NCI-H1048 (cell line): ENCODE measurements at places on chromosomes 2 and 18.

GRCh38 chr18:49082714-49083688 is 132.2 kb upstream of the SMAD7 start:
- no peak for DNase-seq

DNA sequence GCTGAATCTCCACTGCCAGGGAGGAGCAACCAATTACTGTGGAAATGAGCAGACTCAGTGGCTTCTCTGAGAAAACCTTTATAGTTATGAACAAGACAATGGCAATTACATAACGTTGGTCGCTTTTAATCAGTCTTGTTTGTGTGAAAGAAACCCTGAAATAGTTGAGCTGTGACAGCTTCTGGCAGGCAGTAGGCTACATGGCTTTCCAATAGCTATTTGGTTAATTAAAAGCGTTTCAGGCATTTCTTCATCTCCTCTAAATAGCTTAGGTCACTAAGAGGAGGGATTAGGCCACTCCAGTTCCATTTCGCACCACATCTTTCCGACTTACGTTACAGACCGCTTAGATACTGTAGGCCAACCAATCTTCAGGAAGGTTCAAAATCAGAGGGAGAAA is 794.4 kb upstream of the ID2 start:
- no peak for DNase-seq

DNA sequence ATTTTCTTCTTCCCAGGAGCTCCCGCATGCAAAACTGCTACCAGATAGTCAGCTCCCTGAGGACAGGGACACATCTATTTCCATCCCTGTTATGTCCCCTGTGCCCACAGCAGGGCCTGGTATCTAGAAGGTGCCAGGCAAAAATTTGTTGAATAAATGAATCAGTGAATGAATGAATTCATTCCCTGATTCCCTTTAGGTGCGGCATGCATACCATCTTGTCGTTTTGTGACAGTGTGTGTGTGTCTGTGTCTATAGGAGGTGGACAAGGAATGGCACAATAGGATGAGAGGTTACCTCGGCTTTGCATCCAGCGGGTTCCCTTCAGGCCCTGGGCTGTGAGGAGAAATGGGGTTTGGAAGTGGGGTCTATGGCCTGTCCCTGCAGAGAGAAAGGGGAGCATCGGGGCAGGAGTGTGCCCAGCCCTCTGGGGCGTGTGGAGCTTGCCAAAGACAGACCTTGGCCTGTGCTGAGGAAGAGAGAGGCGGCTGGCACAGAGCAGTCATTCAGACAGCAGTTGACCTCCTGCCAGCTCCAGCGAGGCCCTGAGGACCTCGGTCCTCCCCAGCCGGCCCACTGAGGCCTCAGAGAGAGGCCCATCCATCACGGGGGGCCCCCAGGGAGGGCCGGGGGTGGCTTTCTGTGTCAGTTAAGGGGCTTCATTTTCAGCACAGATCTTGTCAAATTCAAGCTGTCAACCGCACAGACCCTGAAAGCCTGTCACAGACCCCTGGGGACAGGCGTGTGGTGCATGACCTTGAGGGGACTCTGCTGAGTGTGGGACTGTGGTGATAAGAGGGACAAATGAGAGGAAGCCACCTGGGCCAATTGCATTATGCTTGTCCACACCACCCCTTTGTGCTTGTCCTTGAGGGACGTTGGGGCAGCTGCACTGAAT is 125.9 kb upstream of the CXCR4 start:
- DNase-seq = no peak

- DNase-seq = no peak
Observed at GRCh38 chr18:15165048-15165447, 417.1 kb downstream of the ANKRD30B start.

GRCh38 chr2:224882291-224883171 is 159.7 kb downstream of the DOCK10 start:
- DNase-seq = no peak

- DNase-seq = no peak
Observed at GRCh38 chr2:241774419-241775222, 2.0 kb upstream of the GAL3ST2 start.

DNA sequence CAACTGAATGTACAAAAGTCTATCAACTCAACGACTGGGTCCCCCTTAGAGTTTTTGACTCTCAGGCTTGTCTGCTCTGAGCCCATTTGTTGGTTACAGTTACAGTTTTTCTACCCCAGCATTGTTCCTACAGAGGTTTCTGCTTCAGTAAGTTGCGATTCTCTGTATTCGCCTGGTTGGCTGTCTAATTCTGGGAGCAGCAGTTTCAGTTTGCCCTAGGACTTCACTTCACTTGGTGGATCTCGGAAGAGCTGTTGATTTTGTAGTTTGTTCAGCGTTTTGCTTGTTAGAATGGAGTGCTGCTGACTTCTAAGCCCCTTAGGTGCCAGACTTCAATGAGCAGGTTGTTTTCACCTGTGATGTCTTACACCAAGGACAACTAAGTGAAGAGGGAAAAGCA is 296.5 kb upstream of the EPAS1 start:
- no peak for DNase-seq

DNA sequence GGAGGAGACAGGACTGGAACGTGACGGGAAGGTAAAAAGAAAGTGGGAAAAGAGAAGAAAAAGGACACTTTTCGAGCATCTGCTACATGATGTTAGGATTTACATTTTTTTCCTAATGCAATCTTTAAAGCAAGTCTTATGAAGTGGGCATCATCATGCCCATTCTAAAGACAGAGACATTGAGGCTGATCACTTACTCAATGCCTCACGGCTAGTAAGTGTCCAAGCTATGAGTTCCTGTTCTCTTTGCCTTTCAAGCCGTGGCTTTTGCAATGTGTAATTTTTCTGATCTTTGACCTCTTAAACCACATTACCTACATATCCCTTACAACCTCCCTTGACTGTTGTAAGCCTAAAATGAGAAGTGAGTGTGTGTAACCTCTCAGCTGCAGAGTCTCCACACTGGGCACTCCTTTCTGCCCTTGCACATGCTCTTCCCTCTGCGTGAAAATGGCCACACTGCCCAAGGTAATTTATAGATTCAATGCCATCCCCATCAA is 649.2 kb downstream of the RNF144A start:
- DNase-seq = no peak

DNA sequence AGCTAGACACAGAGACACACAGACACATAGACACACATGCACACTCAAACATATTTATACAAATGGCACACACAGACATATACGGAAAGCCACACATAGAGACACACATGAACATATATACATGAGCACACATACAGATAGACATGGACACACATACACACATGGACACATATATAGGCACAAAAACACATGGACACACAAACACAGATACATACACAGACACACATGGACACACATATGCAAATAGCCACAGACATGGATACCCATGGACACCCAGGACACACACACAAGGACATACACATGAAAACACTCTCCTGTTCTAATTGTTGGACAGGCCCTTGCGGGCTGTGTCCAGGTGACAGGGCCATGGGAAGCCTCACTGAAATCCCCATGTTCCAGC is 160.1 kb downstream of the IRS1 start:
- no peak for DNase-seq

GRCh38 chr2:100852999-100853908 is 33.3 kb downstream of the NPAS2 start:
- DNase-seq = no peak

- DNase-seq = no peak
Observed at GRCh38 chr2:232235716-232236115, 142.8 kb upstream of the ALPP start.

DNA sequence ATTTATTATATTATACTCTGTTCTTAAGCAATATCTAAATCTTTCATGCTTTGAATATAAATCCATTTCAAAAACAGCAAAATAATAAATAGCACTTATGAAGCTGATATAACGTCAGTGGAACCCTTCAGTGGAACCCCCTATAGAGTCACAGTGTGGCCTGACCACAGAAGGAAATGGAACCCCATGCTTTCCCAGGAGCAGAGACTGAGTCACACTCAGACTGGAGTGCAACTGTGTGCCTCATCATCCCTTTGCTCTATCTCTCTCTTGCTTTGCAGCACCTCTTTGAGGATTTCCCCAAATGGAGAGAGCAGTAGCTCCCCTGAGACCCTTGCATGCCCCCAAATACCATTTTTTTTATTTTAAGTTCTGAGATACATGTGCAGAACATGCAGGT is 13.1 kb downstream of the NXPH2 start:
- DNase-seq = no peak

DNA sequence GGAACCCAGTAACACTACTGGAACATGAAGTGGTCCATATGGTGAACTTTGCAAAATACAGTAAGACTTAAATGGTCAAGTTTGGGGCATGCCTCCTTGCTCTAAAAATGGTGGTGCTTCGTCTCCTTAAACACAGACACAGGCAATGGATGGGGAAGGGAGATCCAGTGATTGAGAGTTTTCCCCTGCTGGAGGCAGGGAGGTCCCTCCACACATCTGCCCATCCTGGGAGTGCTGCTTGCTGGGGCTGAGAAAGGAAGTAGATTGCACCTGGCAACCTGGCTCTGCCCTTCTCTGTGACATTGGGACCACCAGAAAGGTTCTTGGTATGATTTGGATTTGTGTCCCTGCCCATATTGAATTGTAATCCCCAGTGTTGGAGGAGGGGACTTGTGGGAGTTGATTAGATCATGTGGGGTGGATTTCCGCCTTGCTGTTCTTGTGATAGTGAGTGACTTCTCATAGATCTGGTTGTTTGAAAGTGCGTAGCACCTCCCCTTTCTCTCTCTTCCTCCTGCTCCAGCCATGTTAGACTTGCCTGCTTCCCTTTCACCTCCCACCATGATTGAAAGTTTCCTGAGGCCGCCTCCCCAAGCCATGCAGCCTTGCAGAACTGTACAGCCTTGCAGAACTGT is 35.4 kb upstream of the SKOR2 start:
- DNase-seq = no peak

GRCh38 chr2:234403074-234403473 is 93.8 kb downstream of the ARL4C start:
- DNase-seq = no peak

DNA sequence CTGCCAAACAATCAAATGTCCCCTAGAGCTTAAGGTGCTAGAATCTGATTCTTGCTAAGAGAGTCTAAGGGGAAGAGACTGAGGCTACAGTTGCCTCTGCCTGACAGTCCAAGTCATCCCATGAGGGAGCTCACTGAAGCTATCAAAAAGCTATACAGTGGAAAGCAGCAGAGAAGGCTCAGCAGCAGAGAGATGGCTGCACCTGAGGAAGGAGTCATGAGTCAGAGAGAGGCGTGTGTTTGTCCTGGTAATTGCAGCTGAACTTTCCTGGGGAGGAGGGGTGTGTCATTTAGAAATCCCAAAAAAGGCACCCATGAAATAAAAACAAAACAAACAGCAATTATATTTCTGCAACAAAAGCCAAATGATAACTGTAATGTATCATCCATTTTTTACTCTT is 305.2 kb upstream of the UBE2E3 start:
- no peak for DNase-seq

DNA sequence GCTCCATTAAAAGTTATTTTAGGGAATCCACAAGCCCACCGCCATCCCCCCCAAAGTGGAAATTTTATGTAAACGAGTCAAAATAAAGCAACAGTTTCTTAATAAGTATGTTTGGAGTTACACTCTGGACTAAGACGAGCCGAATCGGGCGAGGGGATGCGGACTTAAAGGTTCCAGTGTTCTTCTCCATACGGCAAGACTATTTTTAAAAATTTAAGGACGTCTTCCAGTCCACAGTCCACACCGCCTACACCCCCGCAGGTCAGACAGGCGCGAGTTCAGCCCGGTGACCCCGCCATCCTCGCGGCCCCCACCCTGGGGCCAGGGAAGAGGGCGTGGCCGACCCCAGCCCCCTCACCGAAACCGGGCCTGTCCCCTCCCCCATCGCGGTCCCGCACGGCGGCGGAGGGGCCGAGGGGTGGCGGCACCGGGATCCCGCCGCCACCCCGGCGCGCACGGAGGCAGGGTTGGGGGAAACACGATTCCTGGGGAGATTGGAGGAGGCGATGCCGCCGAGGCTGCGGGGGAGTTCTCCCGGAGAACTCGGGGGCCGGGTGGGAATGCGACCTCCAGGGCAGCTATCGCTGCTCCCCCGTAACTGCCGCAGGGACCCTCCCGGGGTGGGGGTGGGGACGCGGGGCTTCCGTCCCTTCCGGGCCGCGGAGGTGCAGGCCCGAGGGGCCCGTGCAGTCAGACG is 24.5 kb upstream of the SMAD7 start:
- no peak for DNase-seq

GRCh38 chr2:211760103-211760502 is 778.5 kb downstream of the ERBB4 start:
- DNase-seq = no peak

- no peak for DNase-seq
Observed at GRCh38 chr18:79888016-79888415, 63.4 kb downstream of the SLC66A2 start.

- no peak for DNase-seq
Observed at GRCh38 chr2:231290321-231291015, 92.0 kb downstream of the ARMC9 start.

GRCh38 chr18:79954791-79955190 is 3.3 kb upstream of the SLC66A2 start:
- DNase-seq = no peak

GRCh38 chr2:26088038-26088643 is 54.3 kb downstream of the RAB10 start:
- no peak for DNase-seq

- DNase-seq = no peak
Observed at GRCh38 chr2:31337197-31337596, 77.3 kb downstream of the XDH start.

DNA sequence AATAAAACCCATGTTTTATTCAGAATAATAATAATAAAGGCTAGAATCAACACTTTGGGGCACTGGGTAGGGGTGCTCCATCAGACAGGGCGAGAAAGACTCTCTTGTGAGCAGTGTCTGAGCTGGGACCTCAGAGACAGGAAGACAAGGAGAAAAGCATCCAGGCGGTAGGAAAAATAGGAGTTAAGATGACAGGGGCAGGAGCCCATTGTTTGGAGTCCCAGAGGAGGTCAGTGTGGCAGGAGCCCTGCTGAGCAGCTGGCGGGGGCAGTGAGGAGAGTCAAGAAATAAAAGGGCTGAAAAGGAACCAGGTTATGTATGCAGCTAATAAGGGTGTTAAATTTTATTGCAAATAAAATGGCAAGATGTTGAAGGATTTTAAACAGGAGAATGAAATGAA is 457.4 kb downstream of the FBXO15 start:
- no peak for DNase-seq

DNA sequence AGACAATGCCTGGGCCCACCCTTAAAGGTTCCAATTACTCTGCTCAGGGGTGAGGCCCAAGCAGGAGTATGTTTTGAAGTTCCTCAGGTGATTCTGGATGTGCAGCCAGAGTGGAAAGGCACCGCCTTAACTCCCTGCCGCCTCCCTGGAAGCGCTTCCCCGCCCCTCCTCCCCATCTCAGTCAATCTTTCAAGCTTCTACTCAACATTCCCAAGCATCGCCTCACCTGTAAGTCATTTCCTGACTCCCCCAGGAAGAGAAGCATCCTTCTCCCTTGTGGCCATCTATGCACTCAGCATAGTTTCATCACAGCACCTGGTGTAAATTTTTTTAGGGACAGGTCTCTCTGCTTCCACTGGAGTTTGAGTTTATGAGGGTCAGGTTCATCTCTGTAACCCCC is 67.5 kb downstream of the MYL12B start:
- no peak for DNase-seq

- DNase-seq = no peak
Observed at GRCh38 chr18:78995740-78996395, 16.2 kb downstream of the SALL3 start.

GRCh38 chr2:232875256-232876121 is 5.4 kb downstream of the SNORC start:
- DNase-seq = no peak
